Urinary bladder (tissue), 4 donors: ENCODE measurements at places on chromosomes 16 and 17. TPM values are rescaled to one million over a fixed set of nuclear protein-coding genes. Genes with fewer than 3 reads are reported as not detected.

DNA sequence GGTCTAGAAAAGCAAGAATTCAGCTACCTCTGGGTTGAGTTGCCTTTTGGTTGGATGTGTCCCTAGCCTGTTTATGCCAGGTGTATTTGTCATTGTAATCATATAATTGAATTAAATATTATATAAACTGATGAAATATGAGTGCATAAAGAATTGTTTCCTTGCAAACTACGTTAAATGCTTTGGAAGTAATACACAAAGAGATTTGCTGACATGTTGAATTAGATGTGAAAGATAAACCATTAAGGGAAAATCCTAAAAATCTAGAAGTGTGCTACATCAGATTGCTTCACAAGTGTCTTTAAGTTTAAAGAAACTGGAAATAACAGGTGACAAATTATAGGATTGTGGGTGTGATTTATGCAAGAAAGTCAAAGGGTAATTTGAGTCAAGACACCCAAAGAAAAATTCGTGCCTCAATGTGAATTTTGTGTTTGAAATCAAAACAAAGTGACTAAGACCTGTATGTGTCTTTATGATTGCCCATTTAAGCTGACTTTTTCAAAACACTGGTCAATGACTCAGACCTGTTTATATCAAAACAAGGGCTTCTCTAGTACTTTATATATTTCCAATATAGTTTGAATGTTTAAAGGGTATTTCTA lies 5.1 kb upstream of the PYY start:
- DNase-seq, result no peak

GRCh38 chr17:7703584-7704479 lies 1.2 kb upstream of the EFNB3 start:
- DNase-seq, result no peak

DNA sequence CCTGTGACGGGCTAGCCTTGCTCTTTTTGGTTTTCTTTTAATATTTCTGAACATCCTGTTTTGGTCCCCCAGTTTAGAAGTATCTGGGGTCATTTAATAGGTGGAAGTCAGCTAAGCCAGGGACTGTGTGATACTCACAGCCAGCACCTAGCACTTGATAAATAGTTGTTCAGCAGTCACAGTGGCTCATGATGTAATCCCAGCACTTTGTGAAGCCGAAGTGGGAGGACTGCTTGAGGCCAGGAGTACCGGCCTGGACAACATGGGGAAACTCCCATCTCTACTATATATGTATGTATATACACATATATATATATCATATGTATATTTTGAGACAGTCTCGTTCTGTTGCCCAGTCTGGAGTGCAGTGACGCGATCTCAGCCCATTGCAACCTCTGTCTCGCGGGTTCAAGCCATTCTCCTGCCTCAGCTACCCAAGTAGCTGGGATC lies 1.8 kb upstream of the ZNRF1 start:
- no peak for DNase-seq

- no peak for DNase-seq
Measured at GRCh38 chr16:30380803-30381208, 1.6 kb downstream of the SEPTIN1 start.

DNA sequence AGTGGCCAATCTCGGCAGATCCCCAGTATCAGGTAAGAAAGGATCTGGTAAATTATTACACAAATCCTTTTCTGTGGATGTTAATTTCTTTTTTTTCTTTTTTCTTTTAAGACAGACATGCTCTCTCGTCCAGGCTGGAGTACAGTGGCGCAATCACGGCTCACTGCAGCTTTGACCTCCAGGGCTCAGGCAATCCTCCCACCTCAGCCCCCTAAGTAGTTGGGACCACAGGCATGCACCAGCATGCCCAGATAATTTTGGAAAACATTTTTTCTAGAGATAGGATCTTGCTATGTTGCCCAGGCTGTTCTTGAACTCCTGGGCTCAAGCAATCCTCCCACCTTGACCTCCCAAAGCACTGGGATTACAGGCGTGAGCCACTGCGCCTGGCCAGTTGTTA lies 54.0 kb downstream of the GAS7 start:
- no peak for DNase-seq

The NUP85 gene
- 36.6 TPM for total RNA-seq

The MVD gene
- 14.8 TPM for total RNA-seq

The ITGB4 gene
- total RNA-seq, result 22.4 TPM

The CPNE7 gene
- total RNA-seq, result not detected

The GABARAP gene
- total RNA-seq, result 246 TPM

The GP1BA gene
- total RNA-seq, result not detected

The TMEM220 gene
- total RNA-seq, result 7.2 TPM
